Ovary (tissue), 10 donors: ENCODE measurements at places on chromosomes 12 and 14. TPM values are rescaled to one million over a fixed set of nuclear protein-coding genes. Genes with fewer than 3 reads are reported as not detected.

DNA sequence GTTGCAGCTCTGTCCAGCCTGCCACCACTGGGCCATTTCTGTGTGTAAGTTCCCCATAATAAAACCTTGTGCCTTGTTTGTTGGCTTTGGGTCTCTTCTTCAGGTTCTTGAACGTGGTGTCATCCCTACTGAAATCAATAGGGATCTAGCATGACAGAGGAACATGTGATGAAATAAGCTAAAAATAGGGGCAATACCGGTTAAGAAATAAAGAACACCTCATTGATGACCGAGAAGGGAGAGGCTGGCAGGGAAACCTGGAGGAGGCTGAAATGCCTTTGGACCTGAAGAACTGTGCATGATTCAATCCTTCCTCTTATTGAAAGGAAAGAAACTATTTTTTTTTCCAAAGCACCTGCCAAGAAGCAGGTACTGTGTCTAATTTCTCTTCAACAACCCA, 172.3 kb downstream of the PPM1H start:
- DNase-seq = no peak

DNA sequence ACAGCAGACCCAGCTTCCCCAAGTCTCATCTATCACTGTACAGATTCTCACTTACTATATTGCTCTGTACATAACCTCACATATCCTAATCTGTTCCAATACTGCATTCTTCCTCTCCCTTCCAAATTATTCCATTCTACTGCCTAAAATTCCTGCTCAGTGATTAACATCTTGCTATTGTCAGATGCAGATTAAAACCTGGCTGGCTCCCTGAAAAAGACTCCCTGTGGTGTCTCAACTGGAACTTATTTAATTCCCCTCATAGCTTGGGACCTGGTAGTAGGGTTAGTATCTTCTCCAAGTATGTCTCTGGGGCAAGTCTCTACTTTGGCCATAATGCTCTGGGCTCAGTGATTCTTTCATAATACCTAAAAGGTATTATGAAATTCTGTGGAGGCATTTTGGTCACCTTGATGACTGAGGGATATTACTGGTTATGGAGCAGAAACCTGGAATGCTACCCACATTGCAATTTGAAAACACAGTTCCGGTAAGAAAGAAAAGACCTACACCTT, 55.8 kb downstream of the PAWR start:
- DNase-seq = no peak

GRCh38 chr12:104925501-104925900, 32.6 kb downstream of the SLC41A2 start:
- DNase-seq = no peak

The ANKRD33 gene
- total RNA-seq = not detected
